Fibroblast of skin of left biceps (primary cell): ENCODE measurements at places on chromosomes 11 and 22.

GRCh38 chr11:11265994-11266606 is 87.0 kb downstream of the CSNK2A3 start:
- no peak for DNase-seq

DNA sequence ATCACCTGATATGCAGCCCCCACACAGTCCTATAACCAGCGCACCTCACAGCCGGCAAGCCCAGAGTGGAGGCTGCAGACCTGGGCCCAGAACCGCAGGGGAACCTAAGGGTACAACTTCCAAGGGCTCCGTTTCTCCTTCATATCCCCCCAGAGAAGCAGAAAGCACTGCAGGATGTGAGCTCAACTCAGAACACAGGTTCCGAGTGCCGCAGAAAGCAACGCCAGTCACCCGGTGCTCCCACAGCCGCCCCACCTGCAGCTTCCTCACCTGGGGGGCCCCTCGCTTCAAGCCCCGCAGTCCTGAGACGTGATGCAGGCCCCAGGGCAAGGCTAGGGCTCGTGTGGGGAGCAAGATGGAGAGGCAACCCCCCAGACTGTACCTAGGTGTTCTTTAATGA is 2.5 kb downstream of the TSSK2 start:
- DNase-seq, result no peak

GRCh38 chr22:50035131-50035881 is 22.7 kb upstream of the IL17REL start:
- no peak for DNase-seq

DNA sequence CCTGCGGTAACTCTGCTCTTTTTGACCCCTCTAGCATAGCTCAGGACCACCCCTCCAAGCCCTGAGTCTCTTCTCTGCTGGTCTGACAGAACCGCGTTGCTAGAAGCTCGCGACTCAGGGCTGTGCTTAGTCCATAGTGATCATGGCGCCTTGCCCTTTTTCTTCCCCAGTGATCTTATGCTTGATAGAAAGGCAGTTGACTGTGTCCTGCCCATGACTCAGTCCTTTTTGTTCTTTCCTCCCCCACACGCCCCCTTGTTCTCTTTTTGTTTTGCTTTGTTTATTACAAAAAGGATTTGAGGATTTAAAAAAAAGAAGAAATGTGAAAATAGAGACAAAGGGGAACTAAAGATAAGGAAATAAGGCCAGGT is 17.5 kb downstream of the IL17RA start:
- DNase-seq, result no peak

- no peak for DNase-seq
Measured at GRCh38 chr22:38946771-38947170, 10.6 kb upstream of the APOBEC3A start.

GRCh38 chr11:117878314-117878938 is 2.0 kb upstream of the FXYD6 start:
- no peak for DNase-seq

GRCh38 chr11:79101656-79102055 is 339.2 kb downstream of the TENM4 start:
- DNase-seq, result no peak

- no peak for DNase-seq
Measured at GRCh38 chr11:369336-370018, at the start of gene B4GALNT4. Gene B4GALNT4, plus strand, starts transcription at chr11:369499. Its CDS starts 305 bp downstream, at chr11:369804.

DNA sequence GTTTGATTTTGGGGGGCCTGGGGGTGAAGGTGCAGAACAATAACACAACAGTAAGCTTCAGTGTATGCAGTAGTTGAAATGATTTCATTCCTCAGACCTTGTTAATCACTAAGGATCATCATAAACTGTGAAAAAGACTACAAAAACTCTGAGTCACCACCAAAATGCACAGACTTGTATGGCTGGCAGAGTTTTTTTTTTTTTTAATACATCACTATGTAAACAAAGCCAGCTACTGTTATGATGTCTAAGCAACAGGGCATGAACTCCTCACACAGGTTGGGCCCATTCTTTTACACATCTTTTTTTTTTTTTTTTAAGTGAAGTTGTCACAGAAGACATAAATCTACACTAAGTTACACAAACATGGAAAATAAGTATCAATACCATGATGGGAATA is 311.9 kb downstream of the GUCY1A2 start:
- no peak for DNase-seq

DNA sequence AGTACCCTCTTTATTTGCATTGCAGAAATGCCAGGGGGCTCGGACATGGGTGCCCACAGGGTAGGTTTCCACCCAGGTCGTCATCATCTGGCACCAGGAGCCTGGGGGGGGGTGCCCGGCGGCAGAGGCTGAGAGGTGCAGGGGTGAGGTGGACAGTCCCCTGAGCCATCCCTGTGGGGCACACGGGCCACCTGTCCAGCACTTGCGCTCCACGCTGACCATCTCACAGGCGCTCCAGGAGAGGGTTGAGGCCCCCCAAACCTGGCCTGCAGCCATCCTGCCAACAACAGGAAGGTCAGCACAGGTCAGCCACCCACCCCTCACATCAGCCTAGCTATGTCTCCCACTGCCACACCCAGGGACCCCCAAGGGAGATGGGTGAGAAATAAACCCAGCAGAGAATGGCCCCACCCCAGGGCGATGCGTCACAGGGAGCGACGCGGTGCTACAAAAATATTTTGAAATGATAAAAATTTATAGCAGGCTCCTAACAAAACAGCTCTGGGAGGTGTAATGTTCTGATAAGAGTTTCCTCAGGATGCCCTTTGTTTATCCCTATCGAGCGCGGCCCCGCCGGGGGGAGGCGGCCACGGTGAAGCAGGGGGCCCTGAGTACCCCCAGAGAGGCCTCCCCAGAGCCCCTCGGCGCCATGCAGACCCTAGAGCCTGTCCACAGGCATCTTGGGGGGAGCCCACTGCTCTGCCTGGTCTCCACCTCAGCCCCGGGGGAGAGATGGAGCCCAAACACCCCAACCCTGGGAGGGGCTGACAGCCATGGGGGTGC is 21.0 kb upstream of the GNB1L start:
- DNase-seq, result no peak

- DNase-seq, result no peak
Measured at GRCh38 chr22:40204321-40205116, 26.8 kb downstream of the TNRC6B start.

DNA sequence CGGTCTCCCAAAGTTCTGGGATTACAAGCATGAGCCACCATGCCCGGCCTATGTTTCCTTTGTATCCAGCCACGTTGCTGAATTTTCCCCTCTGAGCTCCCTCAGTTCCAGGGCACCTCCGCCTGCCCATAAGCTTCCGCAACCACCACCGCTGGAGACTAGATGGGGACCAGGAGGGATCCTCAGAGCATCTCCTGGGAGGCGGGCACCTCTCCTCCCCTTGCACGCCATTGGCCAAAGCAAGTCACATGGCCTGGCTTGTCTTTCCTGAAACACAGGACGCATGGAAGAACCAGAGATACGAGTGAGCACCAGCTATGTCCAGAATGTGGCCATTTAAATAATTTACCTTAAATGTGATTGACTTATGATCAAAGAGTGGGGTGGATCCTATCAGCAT is 388.3 kb downstream of the BRD1 start:
- DNase-seq, result no peak
